Activated naive CD4-positive, alpha-beta T cell treated with Interleukin-2 at 50 U/mL for 16 hours (primary cell): ENCODE measurements at places on chromosomes 1 and 21.

DNA sequence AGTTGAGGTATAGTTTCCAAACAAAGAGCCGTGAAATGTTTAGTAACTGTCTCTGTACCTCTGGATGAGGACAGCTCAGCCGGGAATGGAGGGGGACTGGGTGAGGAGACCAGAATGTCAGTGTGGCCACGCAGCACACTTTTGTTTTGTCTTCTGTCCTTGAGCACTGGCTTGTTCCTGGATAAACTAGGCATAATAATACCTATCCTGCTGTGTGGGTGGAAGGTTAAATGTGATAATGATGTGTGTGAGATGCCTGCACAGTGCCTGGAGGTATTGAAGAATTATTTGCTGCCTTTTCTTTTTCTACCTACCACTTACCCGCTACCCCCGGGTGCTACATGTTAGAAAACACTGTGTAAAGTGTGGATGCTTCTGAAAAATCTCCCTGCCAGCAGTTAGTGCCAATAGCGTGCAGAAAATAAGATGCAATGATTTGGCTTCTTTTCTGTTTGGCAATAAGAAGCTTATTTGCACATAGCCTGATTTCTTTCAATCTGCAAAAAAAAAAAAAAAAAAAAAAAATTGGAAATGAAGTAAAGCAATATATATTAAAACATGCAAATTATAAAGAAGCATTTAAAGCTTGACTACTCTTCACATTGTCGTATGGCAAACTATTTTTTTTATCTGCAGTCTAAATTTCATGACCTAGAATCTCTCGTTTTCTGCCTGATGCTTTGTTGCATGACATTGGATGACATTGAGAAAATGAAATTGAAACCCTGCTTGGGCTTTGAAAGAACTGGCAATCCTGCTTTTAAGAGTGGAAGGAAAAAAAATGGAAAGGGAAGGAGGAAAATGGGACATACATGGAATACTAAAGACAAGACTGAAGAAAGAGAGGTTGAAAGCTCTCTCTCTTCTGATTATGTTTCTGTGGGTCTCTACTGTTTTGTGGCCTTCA is 89.5 kb downstream of the DISC1 start:
- no peak for DNase-seq

DNA sequence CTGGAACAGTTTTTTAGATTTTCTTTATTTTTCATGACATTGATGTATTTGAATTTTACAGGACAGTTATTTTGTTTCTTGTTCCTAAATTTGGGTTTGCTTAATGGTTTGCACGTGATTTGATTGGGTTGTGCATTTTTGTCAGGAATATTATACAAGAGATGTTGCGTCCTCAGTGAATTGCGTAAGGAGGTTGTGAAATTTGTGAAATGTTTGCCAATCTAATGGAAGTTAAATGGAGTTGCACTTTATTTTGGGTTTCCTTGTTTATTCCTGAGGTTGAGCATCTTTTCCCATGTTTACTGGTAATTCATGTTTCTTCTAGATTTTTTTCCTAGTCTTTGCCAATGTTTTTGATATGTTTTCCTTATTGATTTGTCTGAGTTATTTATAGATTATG is 19.9 kb downstream of the ZNF648 start:
- DNase-seq = no peak

- DNase-seq = peak; percentile 37
Observed at GRCh38 chr1:35706846-35707600, 11.7 kb downstream of the C1orf216 start.

- no peak for DNase-seq
Observed at GRCh38 chr1:38310079-38310478, 263.5 kb upstream of the POU3F1 start.

DNA sequence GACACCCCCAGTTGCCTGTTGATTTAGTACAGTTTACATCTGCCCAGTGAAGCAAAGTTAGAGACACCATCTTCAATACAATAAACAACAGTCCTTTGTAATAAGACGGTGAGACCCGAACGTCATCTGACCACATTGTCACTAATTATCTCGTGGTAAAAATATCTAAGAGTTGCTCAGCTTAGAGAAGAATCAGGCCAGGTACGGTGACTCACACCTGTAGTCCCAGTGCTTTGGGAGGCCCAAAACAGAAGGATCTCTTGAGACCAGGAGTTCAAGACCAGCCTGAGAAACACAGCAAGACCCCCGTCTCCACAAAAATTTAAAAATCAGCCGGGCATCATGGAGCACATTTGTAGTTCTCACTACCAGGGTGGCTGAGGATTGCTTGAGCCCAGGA is 53.5 kb downstream of the CD34 start:
- DNase-seq = no peak

- DNase-seq = no peak
Observed at GRCh38 chr1:99496067-99496466, 149.8 kb upstream of the PALMD start.

- no peak for DNase-seq
Observed at GRCh38 chr1:92728697-92729096, 56.2 kb downstream of the EVI5 start.

GRCh38 chr1:17200756-17201155 is 4.2 kb upstream of the PADI1 start:
- no peak for DNase-seq

GRCh38 chr21:42222386-42222785 is 3.4 kb downstream of the ABCG1 start:
- no peak for DNase-seq

- no peak for DNase-seq
Observed at GRCh38 chr1:221761354-221762002, 19.6 kb upstream of the DUSP10 start.

DNA sequence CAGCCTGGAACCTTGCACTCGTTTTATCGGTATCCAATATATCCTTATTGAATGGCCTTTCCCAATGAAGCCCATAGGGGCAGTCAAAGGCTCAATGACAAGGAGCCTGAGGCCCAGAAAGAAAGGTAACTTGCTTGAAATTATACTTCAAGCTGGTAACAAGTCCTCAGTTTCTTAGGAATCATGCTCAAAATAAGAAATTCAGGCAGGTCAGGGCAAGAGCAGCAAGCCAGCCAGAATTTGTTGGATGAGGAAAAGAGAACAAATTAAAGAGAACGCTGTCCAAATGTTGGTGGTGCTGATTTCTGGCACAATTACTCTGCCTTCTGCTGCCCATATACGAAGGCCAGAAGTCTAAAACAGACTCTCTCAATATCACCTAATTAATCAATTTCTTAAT is 77.6 kb downstream of the DDX20 start:
- no peak for DNase-seq

GRCh38 chr1:15066191-15066590 is 87.4 kb upstream of the TMEM51 start:
- no peak for DNase-seq

- no peak for DNase-seq
Observed at GRCh38 chr1:82706741-82707140, 906.0 kb downstream of the ADGRL2 start.

GRCh38 chr1:46466477-46467182 is 23.0 kb upstream of the DMBX1 start:
- DNase-seq = no peak

- no peak for DNase-seq
Observed at GRCh38 chr1:24388331-24388885, 25.2 kb downstream of the STPG1 start.

DNA sequence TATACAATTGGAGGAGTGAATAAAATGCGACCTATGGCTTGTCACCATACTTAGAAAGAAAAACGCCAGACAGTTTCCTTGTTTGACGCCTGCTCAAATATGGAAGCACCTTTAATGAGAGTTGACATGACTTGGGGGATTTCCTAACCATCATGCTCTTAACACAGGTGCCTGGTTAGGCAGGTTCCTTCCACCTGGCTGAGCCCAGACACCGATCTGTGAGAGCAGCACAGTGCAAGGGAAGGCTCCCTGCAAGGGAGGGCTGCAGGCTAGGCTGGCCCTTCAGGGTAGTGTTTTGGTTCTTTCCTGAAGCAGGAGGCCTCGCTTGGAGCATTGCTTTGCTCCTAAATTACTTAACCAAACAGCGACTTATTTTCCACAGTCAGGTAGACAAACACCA is 24.6 kb upstream of the KLHDC8A start:
- no peak for DNase-seq

DNA sequence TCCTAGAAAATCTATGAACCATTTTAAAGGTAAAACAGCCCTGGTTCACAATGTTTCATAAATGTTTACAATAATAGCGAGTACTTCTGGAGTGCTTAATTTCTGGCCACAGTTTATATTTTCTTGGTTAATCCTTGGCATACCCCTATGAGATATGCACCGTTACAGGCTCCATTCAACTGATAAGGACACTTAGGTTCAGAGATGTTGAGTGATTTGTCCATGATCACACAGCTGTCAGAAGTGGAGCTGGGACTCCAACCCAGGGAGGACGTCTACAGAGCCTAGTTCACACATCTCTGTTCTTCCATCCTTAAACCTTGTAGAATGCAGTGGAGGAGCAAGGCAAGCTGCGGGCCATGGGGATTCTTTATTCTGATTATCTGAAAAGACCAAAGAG is 48.4 kb upstream of the RUNX1 start:
- DNase-seq = no peak

- no peak for DNase-seq
Observed at GRCh38 chr1:208437401-208437800, 193.2 kb upstream of the PLXNA2 start.

DNA sequence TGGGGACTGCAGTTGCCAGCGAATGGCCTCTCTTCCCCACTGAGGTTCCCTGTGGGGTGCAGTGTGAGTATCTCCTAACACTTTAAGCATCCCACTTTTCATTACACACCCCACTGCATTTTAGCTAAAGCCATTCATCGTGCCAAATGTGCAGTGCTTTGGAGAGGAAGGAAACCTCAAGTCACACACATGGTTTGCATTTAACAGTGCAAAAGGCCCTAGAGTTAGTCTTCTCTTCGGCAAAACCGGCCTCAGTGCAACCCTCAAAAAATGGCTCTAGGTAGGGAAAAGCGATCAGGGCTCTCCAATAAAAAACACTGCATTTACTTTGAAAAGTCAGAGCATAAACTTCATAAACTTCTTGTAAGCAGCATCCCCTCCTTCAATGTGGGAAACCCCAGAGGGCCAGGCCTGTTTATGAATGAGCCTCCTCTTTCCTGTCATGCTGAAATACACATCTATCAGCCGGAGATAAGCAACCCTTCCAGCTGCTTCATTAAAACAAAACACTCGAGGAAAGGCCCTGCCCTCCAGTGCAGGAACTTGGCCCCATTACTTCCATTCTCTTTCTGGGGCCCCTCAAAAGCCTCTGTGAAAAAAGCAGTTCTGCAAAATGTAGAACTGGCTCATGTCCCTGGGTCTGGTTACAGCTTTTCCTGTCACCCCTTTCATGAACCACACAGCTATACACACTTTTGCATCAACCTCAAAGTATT is 184.0 kb downstream of the CDC7 start:
- DNase-seq = peak; percentile 7

GRCh38 chr1:33332357-33332789 is 11.5 kb upstream of the A3GALT2 start:
- DNase-seq = no peak

DNA sequence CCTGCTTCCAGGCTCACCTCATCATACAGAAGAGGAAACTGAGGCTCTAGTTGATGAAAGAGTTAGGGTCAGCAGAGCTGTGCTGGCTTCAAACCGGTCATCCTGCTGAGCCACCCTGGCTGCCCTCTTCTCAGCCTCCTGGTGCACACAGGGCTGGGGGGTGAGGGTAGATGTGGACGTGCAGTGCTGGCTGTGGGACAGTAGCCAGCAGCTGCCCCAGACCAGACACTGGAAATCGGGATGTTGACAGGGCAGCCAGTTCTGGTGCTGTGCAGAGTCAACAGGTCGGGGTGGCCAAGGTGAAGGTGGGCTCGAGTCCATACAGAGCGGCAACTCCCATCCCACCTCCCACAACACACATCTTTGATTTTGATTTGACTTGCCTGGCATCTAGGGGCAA is 1.5 kb upstream of the CLCNKA start:
- no peak for DNase-seq

DNA sequence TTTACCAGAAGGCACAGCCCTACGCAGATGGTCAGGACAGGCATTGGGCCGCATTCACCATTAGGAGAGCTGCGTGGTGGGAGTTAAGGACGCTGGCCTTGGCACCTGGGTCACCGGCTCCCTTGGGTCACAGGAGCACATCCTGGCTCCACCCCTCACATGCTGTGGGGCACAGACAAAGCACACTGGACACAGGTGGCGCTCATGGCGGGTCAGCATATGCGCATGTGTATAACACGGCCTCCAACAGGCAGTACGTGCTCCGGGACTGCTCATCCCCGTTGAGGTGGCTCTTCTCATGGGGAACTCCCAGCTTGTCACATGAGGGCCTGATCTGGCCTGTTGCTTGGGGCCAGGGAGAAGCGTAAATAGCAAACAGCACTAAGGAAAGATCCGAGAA is 25.0 kb downstream of the PGBD5 start:
- no peak for DNase-seq

- no peak for DNase-seq
Observed at GRCh38 chr1:235307158-235308124, 20.5 kb downstream of the ARID4B start.

DNA sequence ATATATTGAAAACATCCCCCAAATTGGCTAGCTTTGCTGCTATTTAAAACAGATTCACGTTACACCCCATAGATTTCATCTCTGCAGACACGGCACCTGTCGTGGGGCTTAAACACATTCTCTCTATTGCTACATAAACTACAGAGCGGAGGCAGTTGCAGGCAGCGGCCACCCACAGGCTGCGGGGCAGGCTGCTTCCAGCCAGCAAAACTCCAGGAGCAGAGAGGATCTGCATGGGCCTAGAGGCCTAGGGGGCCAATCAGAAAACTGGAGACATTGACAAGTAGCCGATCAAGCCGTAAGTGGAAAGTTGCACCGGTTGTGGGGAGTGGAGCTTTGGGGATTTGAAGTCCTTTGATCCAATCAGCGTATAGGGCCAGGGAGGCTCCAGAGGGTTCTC is 129.0 kb upstream of the KLHDC7A start:
- no peak for DNase-seq

DNA sequence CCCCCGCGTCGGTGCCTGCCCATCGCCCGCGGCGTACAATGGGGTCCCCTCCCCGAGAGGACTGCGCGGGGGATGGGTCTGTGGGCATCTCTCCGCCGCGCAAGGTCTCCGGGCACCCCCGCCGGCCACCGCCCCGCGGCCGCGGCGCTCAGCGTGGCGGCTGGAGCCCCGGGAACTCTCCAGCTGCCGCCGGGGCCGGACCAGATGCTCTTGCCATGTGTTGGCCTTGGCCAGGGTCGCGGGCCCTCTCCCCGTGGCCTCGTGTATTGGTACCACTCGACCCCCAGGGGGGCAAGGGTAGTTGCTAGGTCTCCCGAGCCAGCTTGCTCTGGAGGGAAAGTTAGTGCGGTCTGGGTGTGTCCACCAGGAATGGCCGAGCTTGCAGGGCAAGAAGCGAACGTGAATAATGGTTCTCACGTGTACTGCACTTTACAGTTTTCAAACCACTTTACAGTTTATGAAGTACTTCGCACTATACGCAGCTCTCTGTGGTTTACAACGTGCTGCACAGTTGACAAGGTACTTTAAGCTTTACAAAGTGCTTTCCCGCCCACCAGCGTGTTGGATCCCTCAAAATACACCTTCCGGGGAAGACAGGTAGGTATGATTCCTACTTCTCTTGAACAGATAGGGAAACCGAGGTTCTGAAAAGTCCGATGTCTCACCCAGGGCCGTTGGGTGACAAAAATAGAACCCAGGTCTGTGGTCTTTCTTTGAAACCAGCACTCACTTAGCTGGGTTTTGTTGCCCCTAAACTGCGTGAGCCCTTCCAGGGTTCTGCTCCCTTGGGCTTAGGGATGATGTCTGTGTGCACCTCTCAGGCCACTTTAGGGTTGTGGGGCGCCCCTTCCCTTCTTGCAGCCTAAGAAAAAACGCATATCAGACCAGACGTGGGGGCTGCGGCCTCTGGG is 1.2 kb downstream of the EPHB2 start:
- DNase-seq = peak; percentile 7

GRCh38 chr1:112513112-112513870 is 4.5 kb downstream of the WNT2B start:
- DNase-seq = no peak
